ENCODE measurements at places on chromosomes 16 and 17.

DNA sequence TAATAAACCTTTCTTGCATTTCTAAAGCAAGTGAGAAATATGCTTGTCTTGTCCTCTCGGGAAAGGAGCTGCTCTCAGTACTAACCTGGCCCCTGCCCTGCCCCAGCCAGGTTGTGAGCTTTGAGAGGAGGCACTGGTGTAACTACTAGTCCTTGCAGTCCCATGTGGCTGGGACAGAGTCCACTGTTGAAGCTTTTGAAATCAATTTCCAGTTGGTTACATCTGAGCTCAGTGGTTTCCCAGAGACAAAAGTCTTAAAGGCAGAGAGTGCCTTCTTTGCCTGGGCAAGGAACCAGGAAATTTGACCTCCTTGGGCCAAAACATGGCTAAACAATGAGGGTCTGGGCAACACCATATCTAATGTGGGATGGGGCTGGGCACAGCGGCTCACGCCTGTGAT lies 48.7 kb downstream of the GSG1L start:
- DNase-seq = no peak

DNA sequence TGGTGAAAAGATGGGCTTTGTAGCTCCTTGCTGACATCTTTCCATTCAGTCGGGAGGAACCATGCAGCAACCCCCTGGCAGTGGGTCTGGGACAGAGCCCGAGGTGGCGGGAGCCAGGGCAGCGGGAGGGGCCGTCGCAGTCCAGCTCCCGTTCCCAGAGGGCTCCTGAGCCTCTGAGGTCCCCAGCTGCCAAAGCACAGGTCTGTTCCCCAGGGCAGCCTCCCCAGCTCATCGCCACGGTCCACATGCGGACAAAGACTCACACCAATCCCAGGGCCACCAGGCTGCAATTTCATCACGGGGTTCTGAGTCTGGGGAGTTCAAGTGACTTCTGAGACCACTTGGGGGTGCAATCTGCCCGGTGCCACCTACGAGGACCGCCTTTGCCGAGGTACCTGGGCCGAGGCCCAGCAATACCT lies 196.0 kb downstream of the RBFOX3 start:
- no peak for DNase-seq

DNA sequence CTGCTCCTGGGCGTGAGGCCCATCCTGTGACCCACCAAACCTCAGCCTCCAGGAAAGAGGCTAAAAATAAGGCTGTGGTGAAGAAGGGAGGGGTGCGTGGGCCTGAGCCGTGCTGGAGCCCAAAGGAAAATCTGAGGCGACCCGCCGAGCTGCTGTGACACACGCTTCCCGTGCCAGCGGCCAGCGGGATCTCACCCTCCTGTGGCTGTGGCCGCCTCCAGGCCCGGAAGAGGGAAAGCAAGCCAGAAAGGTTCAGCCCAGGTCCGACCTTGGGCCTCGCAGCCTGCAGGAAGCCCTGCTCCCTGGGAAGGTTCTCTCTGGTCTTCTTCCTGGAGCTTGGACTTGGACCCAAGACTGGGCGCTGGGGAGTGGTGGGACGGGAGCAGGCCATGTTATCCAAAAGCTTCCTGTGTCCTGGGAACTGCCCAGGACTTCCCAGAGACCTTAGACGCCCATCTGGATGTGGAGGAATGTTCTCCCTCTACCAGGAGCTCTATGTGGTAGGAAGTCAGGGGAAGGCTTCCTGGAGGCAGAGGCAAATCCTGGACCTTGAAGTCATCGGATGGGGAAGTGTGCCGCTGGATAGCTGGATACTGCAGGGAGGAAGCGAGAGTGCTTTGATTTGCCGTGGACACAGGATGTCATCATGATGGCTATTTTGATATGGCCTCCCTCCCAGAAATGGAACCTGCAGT lies 11.4 kb downstream of the SPNS2 start:
- no peak for DNase-seq

DNA sequence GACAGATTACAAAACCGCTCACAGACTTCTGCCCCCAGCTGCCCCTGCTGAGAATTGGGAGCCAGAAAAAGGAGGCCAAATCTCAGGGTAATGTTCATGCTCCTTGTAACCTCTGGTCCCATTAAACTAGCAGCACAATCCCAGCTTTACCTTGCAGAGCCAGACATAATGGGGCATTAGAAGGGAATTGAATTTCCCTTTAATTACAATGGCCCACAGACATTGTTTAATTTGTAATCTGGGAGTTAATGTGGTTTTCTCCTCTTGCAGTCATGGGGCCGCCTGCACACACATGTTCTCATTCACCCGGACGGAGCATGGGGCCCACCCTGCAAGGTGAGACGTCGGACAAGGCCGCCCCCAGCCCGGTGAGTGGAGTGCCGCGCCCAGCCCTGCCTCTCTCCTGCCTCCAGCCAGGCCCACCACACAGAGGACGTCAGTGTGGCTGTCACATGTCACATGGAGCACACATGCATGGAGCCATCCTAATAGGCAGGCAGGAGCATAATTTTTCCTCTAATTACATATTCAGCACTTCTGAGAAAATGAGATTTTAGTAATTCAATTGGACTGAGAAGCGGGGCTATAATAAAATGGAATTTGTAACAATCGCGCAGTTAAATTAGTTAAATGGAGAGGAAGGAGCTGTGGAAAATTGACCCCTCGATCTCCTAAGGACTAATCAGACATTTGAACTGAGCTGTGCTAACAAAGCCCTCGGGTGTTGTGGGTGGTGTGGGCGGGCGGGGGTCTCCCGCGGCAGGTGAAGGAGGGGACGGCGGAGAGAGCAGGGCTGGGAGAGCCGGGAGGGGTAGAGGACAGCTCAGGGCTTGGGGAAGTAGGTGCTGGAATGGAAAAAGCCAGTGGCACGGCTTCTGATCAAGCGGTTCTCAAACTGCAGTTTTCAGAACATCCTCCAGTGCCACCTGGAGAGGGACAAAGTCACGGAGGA lies 87.7 kb downstream of the ENGASE start:
- no peak for DNase-seq

DNA sequence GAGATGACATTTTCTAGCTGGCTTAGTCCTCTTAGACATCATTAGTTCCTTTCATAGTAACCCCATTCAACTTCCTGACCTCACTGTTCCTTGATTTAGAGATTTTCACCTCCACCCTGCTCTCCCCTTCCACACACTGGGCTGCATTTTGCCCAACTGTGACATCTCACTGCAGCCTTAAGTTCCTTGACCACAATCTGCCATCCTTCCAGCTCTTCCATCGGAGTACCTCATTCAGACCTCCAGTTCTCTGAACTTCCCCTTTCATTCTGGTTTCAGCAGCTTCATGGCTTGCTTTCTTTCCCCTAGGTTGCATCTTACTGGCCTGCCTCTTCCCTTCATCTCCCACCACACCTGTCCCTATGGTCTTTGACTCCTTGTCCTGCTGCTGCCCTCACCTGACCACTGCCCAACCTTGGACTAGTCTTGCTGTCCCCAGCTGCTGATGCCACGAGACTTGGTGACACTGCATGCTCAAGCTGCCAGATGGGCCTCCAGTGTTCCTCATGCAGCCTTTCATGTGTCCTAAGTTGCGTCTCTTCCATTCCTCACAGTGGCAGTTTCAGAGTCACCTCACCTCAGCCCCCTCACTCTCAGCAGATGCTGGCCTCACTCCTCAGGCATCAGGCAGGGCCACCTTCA lies 40.8 kb downstream of the NUP88 start:
- DNase-seq = no peak

- DNase-seq = no peak
Observed at GRCh38 chr16:17836868-17837602, 366.3 kb upstream of the XYLT1 start.

- no peak for DNase-seq
Observed at GRCh38 chr17:79082311-79083190, 7.9 kb downstream of the ENGASE start.

DNA sequence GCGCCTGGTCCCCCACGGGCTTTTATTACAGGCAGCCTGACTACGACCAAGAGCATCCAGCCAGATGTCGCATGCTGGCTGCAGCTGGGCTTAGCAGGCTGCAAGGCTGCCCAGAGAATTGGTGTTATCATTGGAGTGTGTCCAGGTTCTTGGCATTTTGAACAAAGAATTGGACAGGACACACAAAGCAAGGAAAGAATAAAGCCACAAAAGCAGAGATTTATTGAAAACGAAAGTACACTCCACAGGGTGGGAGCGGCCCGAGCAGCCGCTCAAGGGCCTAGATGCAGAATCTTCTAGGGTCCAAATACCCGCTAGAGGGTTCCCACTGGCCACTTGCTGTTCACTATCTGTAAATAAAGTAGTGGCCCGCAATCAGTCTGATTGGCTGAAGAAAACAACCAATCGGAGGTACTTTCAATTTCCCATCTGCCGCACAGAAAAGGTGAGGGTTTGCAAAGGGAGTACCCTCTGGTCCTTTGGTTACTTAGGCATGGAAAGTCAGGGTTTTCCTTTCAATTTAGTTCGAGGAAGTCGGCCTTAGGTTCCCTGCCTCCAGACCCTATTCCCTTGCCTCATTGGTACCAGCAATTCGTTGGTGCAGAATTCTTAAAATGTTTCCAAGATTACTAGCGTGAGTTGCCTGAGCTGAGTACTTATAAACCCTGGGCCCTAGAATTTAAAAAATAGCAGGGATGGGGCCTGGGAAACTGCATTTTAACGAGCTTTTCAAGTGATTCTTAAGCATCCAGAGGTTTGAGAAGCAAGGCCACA lies 38.5 kb upstream of the CNEP1R1 start:
- DNase-seq = no peak

- DNase-seq = no peak
Observed at GRCh38 chr17:65679165-65679845, 117.9 kb upstream of the AXIN2 start.

GRCh38 chr16:75774197-75774596 lies 47.9 kb upstream of the CPHXL start:
- no peak for DNase-seq

- no peak for DNase-seq
Observed at GRCh38 chr17:17377071-17377967, 74.1 kb downstream of the NT5M start.

- no peak for DNase-seq
Observed at GRCh38 chr17:2905269-2905668, 109.0 kb downstream of the RAP1GAP2 start.

DNA sequence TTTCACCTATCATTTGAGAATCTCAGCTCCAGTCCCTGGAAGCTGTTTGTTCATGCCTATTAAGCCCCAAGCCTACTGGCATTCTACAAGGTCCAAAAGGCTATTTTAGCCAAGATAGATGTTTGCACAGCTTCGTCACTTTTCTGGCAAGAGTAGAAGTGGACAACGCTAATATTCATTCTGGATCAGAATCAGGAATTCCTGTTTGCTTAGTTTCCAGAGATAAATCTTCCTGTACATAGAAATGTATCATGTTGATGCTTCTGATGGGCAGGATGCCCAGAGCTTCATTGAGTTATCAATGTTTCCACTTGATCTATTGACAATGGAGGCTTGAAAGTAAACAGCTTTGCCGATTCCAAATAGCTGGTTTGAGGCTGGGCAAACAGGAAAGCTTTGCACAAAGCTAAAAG lies 260.7 kb upstream of the CA10 start:
- no peak for DNase-seq

GRCh38 chr17:10512856-10513255 lies 5.5 kb downstream of the MYH1 start:
- no peak for DNase-seq

DNA sequence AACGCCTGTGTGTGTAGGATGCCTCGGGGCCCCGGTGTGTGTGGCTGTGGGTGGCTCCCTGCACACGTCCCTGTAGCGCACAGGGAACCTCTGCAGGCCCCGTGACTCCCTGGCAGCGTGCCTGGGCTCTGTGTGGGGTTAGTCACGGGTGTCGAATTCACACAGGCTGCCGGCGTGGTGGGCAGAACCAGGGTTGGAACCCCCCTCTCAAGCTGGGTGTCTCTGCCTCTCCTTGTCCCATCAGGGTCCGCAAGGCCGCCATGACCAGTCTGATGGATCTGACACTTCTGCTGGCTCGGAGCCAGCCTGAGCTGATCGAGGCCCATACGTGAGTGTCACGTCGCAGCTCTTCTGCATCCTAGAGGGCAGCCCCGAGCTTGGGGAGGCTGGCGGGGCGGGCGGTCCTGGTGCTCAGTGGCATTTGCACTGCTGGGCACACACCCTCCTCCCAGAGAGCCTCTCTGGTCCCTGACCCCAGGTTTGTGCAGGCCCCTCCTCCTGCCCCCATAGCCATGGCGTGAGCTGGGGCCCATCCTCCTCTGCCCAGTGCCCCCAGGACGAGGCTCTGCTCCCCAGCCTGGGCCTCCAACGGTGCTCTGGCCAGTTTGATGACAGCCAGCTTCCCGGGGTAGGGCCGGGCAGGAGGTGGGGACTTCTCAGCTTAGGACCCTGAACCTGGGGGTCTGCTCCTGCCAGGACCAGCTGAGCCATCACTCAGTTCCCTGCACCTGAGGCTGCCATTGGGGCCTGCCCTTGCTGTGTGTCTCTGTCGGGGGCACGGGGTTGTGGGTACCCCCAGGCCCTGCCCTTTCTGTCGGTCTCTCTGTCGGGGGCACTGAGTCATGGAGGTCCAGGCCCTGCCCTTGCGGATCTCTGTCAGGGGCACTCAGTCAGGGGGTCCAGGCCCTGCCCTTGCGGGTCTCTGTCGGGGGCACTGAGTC lies 88.1 kb upstream of the ZNF750 start:
- DNase-seq = no peak

GRCh38 chr16:78563905-78564304 lies 464.5 kb downstream of the WWOX start:
- DNase-seq = no peak

- peak; percentile 33 for DNase-seq
Observed at GRCh38 chr16:51500306-51500705, 349.2 kb upstream of the SALL1 start.

DNA sequence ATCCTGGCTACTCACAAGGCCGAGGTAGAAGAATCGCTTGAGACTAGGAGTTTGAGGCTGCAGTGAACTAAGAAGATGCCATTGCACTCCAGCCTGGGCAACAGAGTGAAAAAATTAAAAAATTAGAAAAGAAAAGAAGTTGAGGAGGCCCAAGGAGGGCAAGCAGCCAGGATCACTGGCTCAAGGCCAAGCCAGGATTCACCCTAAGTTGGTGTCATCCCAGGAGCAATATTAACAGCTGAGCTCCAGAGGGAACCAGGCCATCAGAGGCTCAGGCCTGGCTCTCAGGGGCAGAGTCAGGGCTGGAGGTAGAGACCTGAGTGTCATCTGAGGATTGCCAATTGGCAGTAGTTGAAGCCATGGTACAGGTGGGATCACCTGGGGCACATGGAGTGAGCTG lies 20.7 kb downstream of the DRC3 start:
- no peak for DNase-seq

- DNase-seq = no peak
Observed at GRCh38 chr17:64574646-64575045, 67.9 kb downstream of the CEP95 start.

GRCh38 chr16:27319257-27319965 lies 5.6 kb downstream of the IL4R start:
- DNase-seq = no peak

DNA sequence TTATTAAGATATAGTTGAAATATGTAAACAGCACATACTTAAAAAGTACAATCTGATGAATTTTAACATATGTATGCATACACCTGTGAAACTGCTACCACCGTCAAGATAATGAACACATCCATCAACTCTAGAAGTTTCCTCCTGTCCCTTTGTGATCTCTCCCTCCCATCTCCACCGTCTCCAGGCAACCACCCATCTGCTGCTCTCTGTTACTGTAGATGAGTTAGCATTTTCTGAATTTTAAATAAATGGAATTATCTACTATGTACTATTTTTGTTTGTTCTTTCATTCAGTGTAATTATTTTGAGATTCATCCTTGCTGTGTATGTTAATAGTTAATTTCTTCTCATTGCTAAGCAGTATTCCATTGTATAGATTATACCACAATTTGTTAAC lies 40.2 kb upstream of the SMPD3 start:
- no peak for DNase-seq
